Tibial nerve (tissue), 4 donors: ENCODE measurements at places on chromosomes 7 and 10.

DNA sequence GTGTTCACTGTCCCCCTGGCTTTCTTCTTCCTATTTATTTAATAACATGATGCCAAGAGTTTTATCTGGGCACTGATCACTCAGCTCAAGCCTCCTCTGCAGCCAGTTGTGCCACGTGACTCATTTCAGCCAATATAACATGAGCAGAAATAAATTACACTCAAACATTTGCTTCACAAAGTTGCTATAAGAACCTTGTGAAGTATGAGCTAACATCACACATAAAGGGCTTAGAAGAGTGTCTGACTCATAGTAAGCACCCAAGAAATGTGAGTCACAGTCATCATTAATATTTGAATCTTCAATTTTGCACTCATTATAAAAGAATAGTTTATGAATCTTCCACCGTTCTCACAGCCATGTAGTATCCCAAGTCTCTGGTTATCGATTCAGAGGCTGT is 414.6 kb upstream of the NPVF start:
- no peak for DNase-seq

GRCh38 chr10:124293616-124294449 is 124.9 kb downstream of the OAT start:
- DNase-seq, result no peak

DNA sequence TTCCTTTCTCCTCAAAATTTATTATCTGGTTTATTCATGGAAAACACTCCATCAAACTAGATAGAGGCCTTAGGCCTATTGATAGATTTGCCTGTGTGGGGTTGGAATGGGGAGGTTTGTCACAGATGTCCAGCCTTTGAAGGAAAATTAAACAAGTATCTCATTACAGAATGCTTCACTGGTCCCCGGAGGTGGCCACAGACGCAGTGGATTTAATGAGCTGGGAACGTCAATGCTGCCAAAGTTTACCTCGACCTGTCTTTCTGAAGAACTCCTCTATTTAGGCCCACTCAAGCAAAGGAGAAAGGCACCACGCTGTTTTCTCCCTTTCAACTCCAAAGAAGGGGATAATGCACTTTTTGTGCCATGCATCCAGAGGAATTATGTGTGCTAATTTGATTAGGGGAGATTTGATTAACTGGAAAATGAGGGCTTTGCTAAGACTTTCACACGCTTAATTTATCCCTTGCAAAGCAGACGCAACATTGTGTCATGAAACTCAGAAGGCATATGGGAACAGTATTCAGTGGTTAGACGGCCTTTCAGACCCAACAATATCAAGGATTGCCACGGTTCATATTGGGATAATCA is 558.8 kb upstream of the GALNT17 start:
- DNase-seq, result no peak

DNA sequence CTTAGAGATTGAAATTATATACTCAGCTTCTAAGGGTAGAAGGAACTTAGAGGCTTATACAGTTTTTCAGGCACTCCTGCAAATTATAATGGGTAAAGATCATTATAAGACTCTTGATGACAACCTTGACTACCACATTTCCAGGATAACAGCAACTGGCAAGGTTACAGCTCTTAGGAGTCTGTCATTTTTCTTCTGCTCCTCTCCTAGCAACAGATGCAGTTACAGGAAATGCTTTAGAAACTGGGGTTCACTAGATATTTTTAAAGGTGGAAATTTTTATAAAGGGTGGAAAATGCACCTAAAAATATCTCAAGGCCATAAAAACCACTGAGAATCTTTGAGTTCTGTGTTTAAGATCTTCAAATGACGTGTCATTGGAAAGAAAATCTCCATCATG is 185.8 kb downstream of the RELN start:
- no peak for DNase-seq

GRCh38 chr7:16060502-16060901 is 360.8 kb downstream of the CRPPA start:
- no peak for DNase-seq

DNA sequence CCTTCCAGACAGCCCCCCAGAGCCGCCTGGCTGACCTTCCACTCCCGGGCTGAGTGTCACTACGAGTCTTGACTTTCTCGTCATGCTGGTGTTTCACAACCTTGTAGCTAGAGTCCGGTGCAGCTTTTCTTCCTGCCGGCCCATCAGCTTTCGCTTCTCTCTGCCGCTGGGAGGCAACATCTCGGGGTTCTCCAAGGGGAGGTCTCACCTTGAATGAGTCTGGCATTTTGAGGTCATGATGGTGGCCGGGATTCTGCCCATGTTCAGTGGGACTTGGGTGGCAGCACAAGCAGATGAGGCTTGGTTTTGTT is 285.2 kb downstream of the CAMK1D start:
- no peak for DNase-seq

- no peak for DNase-seq
Measured at GRCh38 chr10:130353928-130354572, 217.9 kb downstream of the GLRX3 start.

- DNase-seq, result no peak
Measured at GRCh38 chr10:11742009-11742778, at the start of gene ECHDC3. Gene ECHDC3 (plus strand): TSS chr10:11742382. CDS start chr10:11742577, 195 bp downstream.

DNA sequence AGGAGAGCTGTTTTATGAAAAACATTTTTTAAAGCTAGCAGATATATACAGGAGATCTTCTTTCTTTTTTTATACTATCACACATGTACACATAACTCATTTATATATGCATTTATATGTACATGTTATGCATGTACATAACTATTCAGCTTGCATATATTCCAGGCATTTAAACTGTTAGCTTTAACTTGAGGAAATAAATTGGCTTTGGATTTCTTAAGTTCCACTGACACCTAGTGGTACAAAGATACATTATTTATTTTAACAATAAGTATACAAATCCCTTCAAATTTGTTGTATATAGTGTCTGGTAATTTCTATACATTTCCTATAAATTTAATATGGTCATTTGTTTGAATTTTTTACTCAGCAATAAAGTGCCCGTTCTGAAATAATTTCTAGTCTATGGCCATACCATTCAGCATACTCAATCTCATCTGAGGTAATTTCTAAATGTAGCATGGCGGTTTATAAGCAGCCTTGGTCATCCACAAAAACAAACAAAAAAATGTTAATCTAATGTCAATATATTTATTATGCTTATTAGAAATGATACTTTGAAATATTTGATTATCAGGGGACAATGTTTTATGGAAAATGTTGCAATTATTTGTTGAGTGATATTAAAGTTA is 11.6 kb downstream of the ZDHHC6 start:
- DNase-seq, result no peak

GRCh38 chr7:123635551-123636359 is 19.9 kb upstream of the LMOD2 start:
- no peak for DNase-seq

GRCh38 chr7:101948650-101949049 is 131.2 kb downstream of the CUX1 start:
- no peak for DNase-seq

- DNase-seq, result no peak
Measured at GRCh38 chr7:140649556-140650205, 9.1 kb upstream of the DENND2A start.

GRCh38 chr10:74322141-74322540 is 171.1 kb downstream of the ADK start:
- no peak for DNase-seq

DNA sequence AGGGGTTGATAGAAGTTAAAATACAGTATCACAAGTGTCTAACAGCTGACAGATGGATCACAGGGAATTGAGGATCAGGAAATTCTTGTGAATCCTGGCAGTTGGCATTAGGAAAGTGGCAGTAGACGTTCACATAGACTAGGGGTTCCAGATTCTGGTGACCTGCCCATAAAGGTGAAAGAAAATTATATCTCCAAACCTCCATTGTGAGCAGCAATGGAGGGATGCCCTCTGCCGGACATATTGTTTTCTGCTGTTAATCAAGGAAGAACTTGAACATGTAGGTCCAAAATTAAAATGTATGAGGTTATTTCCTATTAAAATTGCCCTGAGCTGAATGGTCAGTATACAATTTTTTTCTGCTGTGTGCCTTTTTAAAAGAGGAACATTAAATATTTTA is 5.1 kb downstream of the NME8 start:
- DNase-seq, result no peak

DNA sequence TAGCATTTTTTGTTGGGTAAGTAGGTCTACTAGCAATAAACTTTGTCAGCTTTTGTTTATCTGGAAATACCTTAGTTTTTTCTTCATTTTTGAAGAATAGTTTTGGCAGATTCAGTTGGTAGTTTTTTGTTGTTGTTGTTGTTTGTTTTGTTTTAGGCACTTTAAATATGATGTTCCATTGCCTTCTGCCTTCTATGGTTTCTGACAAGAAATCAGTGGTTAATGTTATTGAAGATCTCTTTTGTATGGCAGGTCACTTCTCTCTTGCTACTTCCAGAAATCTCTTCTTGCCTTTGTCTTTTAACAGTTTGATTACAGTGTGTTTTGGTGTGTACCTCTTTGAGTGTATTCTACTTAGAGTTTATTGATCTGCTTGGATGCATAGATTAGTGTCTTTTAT is 41.8 kb upstream of the ZNF365 start:
- DNase-seq, result no peak

- DNase-seq, result no peak
Measured at GRCh38 chr10:62461120-62461519, 87.0 kb downstream of the ZNF365 start.

GRCh38 chr7:20494566-20494965 is 120.9 kb upstream of the ABCB5 start:
- no peak for DNase-seq

- DNase-seq, result peak; percentile 47
Measured at GRCh38 chr7:77537136-77537777, at the start of gene PTPN12. Gene PTPN12 (plus strand): TSS chr7:77537295. CDS start chr7:77537547, 252 bp downstream.

DNA sequence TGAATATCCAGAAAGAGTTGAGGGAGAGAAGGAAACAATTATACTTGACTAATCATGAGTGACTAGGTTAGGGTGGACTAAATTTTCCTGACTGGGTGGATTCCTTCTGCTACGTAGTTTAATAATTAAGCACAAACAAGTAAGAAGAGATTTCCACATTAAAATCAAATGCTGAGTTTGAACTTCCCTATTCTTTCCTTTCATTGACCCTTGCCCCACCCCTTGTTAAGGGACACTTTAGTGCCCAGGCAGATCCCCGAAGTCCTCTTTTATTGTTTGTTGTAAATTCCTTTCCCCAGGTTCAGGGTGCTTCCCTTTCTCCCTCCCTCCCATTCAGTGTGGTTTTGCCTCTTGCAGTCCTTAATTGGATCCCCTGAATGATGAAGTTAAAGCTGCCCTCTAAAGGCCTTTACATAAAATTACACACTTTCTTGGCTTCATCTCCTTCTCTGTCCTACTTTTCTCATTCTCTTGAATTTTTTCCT is 8.8 kb upstream of the SPAM1 start:
- no peak for DNase-seq

GRCh38 chr10:123634221-123634620 is 31.9 kb upstream of the GPR26 start:
- DNase-seq, result no peak

- no peak for DNase-seq
Measured at GRCh38 chr10:104894681-104895080, 253.6 kb downstream of the SORCS3 start.

DNA sequence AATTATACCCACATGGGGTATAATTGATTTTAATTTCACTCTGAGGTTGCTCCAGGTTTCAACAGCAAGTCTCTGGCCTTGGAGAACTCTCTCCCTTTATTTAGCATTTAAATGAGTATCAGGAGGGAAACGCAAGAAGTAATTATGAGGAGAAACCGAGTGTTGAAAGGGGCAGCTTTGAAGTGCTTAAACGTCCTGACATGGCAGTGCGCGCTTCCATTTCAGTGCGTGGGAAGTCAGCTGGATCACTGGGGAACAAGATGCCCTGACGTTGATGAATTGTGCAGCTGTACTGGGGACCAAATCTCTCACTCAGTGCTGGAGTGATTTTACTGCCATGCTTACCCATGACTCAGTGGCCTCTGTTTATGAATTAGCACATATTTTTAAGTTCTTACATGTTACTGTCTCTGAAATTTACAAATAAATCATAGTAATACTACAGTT is 106.0 kb upstream of the PRR15 start:
- no peak for DNase-seq
